ENCODE measurements at places on chromosomes 7 and 10.

DNA sequence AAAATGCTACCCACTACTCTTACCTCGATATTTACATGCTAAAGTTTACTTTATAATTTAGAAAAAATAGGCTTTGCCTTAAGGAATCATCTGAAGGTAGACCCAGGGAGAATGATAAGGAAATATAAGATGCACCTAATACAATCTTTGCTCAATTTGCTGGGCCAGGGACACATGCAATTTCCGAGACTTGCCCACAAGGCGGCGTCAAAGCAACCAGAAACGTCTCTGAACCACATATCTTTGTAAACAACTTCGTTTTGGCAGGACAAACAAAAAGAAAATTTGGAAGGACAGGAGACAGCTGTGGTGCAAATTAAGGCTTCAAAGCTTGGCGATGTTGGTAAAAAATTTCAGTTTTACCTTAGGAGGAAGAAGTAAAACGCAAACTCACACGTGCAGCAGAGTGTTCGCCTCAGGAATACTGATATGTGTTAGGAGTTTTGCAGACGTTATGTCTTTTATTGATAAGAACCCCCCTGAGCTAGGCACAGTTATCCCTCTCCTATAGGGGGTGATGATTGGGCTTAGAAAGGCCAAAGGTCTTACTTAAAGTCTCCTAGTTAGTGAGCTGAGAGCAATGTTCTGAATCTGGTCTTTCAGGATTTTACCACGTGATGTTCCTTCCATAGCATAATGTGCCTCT is 134.3 kb downstream of the PRKCQ start:
- peak; percentile 72 for DNase-seq

DNA sequence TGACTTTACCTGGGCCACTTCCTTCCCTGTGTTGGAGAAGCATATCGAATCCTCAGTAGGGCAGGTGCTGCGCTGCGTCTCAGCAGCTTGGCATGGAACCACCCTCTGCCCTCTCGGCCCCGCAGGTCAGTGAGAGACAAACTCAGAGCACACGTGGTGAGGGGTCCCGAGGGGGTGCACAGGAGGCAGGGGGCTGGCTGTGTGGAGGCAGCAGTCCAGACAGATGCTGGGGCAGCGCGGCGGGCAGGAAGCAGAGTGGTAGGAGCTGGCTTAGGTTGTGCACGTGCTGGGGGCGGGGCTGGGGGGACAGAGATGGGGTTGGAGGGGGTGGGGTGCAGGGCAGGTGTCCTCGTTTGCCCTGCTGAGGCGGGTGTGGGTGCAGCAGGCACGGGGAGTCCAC is 33.1 kb downstream of the NUB1 start:
- no peak for DNase-seq

- DNase-seq = peak; percentile 15
These were observed 216.9 kb downstream of the DYNC1I1 start for GRCh38 chr7:95989301-95989700.

DNA sequence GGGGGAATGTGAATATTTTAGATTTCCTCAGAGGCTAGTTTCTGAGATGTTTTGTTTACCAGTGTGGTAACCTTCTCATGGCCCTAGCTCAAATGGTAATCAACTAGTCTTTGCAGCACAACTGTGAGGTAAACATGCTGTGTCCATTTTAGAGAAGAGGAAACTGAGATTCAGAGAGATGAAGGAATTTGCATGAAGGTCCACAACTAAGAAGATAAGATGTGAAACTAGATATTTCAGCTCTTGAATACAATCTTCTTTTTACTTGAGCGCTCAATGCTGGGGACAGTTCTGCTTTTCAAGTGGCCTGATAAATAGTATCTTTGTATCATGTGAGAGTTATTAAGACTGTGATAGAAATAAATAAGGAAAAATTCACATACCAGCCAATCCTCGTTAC is 245.4 kb downstream of the AUTS2 start:
- no peak for DNase-seq

GRCh38 chr7:83155407-83155806 is 7.3 kb downstream of the PCLO start:
- DNase-seq = no peak

DNA sequence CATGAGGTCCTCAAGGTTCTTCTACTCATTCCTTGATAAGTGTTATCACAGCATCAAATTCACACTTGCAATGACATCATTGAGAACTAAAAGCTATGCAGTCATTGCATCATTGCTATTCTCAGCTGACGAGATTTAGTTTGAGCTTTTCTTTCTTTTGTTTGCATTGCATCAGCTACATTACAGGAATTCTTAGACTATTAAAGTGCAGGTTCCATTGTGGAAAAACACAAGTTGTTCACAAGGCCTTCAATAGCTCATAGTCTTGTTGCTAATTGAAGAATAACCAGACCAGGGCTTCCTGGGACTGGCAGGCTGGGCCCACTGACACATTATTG is 139.3 kb downstream of the CXCL12 start:
- no peak for DNase-seq

DNA sequence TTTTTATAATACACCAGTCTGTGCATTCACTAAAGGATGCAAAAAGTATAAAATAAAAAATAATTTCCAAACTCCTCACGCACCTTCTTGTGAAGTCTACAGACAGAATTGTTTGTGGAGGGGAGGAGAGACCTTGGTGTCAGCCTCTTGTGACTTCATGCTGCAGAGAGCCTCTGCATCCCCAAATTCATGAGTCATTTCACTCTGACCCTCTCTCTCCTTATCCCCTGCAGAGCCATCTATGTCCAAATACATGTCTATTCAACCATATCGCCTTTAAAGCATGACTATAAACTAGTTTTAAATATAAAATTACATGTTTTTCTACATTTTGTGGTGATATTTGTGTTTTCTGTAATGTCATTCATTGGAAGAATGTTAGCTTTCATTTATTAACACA is 6.0 kb downstream of the CREB5 start:
- no peak for DNase-seq

GRCh38 chr10:119425102-119425880 is 117.2 kb downstream of the RGS10 start:
- no peak for DNase-seq

DNA sequence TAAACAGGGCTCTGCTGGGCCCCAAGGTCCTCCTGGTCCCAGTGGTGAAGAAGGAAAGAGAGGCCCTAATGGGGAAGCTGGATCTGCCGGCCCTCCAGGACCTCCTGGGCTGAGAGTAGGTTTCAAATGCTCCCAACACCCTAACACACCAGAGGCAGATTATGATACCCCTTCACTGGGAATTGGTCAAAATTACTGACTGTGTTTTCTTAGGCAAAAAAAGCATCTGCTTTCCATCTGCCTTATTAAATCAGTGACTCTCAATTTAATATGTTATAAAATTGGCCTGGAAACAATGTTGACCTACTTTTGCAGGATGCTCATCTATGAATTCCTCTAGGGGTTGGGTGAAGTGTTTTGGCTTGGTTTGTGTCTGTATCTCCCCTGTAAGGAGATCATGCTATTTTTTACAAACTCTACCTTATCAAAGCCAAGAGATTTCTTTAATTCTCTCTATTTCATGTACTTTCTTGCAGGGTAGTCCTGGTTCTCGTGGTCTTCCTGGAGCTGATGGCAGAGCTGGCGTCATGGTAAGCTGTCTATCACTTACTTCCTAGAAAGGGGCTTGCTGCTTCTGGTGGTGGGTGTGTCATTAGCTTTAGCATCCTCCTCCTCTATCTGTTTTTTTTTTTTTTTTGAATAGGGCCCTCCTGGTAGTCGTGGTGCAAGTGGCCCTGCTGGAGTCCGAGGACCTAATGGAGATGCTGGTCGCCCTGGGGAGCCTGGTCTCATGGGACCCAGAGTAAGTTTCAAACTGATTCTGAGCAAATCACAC is 15.9 kb downstream of the COL1A2 start:
- no peak for DNase-seq

- DNase-seq = no peak
These were observed 55.9 kb downstream of the SHH start for GRCh38 chr7:155756322-155756721.

- DNase-seq = no peak
These were observed 289.3 kb downstream of the PTEN start for GRCh38 chr10:88152728-88153133.

DNA sequence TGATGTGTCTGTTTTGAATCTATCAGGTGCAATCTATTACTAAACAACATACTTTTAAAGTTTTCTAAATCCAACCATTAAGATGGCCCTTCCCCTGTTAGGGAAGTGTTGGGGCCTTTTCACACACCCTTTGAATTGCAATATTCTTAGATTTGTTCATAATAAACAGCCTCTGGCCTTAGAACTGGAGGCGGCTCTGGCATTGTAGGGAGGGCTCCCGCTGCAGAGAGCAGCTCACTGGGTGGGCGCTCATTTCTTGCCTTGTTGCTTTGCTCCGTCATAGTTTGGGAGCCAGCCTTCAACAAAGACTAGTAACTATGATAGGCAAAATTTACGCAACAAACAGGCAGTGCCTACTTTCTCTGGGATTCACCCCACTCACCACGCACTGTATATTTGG is 4.2 kb upstream of the HOXA10 start:
- no peak for DNase-seq

DNA sequence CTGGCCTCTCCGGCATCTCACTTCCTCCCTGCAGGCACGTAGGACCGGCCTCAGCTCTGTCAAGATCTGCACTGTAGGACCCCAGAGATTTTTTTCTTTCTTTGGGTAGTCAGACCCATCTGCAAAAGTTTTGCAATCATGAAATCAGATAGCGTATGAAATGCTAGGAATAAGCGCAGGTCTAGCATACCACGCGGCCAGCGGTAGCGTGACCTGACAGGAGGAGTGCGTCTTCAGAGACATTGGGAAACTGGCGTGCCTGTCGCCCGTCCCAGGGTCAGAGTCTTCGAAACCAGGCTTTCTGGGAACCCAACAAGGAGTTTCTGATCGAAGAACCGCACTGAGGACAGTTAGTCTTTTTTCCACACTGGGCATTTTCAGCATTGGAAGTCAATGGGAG is 100.9 kb upstream of the SH2B2 start:
- no peak for DNase-seq

DNA sequence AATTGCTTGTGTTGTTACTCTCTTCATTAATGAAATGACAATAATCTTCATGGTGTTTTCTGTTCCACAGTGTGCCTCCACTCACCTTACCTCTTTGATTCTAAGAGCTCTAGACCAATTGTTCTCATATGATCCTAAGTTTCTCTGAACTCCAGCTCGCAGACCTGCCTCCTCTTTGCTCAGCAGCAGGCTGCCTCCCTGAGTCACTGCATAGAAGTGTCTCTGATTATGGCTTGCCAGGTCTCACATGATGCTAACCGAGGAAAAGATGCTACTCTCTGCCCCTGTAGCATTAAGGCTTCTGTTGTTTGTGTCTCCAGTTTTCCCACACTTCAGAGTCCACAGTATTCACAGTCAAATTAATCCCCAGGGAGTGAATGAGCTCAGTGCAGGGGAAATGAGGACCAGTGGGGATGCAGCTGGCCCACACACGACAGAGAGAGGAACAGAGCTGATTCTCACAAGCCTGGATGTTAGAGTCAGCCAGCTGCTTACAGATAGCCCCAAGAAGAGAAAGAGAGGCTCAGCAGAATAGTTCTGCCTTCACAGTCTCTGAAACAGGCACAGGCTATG is 145.9 kb upstream of the EGR2 start:
- no peak for DNase-seq

GRCh38 chr7:47345857-47346298 is 236.0 kb downstream of the TNS3 start:
- DNase-seq = no peak

- DNase-seq = no peak
These were observed 25.9 kb downstream of the TRDMT1 start for GRCh38 chr10:17175551-17175950.

GRCh38 chr10:72850861-72851260 is 42.7 kb upstream of the OIT3 start:
- DNase-seq = no peak

DNA sequence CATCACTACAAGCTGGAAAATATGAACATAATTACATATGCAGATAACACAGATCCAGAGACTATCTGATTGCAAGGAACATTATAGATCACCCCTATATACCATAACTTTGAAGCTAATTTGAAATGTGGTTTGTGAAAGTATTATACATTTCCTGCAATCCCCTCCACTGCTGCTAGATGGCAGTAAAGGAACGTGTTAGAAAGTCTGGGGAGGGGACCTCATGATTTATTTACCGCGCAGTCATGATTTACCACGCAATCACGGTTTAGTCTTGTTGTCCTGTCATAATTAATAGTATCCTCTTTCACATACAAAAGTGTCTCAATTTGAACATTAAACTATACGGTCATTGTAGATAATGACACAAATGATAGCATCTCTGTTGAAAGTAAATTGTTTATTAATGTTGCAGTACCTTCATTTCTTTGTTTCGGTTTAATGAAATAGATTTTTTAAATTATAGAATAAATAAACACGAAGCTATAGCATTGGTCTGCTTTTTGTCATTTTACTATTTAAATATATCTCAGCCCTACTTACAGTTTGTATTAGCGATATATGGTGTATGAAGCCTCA is 145.3 kb upstream of the PRSS1 start:
- no peak for DNase-seq

DNA sequence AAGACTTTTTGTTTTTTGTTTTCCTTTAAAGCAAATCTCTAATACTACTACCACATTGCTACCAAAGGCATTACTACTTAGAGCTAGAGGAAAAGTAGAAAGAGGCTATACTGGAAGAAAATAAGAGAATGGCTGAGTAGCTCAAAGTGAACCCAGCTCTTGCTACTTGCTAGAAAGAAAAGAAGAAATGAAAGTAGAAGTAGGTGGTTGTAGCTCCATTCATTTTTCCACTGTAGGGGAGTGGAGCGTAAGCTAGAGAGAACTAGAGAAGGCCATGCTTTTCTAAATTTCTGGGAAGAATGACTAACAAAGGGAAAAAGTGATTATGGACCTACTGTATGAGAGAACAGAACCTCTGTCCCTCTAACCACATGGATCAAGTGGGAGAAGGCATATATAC is 184.4 kb downstream of the PON1 start:
- no peak for DNase-seq

DNA sequence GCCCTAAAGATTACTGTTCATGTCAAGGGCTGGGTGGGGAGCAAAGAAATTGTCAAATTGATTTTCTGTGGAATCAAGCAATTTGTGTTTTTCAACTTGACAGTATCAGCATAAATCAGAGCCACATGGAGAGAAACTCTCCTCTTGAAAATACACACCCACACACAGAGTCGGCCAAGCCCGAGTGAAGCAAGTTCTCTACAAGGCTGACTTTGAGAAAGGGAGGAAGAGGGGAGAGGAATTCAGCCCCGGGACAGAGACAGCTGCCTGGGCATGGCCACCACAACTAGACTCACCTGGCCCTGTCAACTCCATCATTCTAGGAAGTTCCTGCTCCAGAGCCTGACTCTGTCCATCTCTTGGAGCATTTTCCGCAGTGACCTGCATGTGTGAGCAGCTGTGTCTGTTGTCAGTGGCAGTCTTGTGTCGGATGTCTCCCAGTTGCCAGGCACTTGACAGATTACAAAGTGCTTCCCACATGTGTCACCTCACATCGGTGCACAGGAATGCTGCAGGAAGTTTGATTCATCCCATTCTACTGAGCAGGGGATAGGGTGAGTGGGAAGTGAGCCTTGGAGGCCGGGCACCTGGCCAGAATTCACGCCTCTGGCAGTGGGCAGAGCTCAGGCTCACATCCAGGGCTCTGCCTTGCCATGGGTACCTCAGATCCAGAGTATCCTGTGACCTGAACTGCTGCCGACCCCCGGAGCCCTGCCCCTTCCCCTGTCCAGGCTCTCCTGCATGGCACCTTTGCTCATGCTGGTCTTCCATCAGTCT is 37.9 kb downstream of the ADAM12 start:
- peak; percentile 69 for DNase-seq

Measured in head of caudate nucleus (tissue), 42 donors.